ENCODE measurements at places on chromosomes 2 and 18.

DNA sequence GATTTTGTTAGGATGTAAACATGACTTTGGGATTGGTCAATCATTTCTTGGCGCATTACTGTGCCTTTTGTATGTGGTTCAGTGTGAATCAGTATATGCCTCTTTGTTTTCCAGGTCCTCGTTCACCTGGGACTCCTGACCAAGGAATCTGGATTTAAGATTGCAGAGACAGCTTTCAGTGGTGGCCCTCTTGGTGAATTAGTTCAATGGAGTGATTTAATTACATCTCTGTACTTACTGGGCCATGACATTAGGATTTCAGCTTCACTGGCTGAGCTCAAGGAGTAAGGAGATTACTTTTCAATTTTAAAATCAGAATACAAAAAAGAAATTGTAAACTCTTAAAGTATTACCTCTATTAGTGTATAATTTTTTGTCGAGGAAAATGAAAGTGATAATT lies 87.6 kb downstream of the MGAT5 start:
- DNase-seq: no peak

GRCh38 chr2:234708091-234708683 lies 211.3 kb upstream of the ARL4C start:
- no peak for DNase-seq

DNA sequence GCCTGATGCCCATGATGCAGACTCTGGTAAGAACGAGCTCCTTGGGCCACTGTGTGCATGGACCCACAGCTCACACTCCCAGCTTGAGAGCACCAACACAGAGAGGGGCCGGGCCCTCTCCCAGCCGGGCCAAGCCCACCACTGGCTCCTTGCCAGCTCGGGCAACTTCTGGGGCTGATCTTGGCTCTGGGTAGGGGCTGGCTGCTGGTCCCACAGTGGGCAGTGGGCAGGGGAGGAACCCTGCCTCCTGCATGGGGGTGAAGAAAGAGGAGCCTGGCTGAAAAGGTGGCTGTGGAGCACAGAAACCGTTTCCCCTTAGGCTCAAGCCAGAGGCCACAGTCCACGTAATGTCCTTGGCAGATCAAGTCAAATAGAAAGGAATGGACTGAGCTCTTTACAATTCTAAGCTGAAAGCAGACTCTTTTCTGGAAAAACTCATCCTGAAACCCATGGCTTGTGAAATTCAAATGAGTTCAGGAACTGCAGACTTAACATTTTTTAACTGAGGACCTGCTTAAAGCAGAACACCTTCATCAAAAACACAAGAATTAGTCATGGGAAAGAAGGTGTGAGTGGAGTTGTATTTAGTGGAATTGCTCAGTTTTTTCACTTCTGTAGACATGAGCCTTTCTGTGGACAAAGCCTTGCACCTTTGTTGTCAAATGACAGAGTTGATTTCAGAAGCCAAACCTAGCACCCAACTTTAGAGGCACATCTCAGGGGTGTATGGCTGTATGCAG lies 104.9 kb downstream of the STPG4 start:
- no peak for DNase-seq

GRCh38 chr2:135948642-135949355 lies 36.6 kb downstream of the DARS1 start:
- DNase-seq: no peak

GRCh38 chr2:174951745-174952144 lies 53.4 kb downstream of the CHN1 start:
- no peak for DNase-seq

Measured in stimulated activated CD4-positive, alpha-beta T cell treated with anti-CD3 and anti-CD28 coated beads, Interleukin-15, amount 100 ng/mL, for 1 hour (primary cell).